ENCODE measurements at places on chromosomes 12 and 14. TPM values are rescaled to one million over a fixed set of nuclear protein-coding genes. Genes with fewer than 3 reads are reported as not detected.

Gene C12orf60
- total RNA-seq, result 1.3 TPM

Gene TMEM260
- 23.4 TPM for total RNA-seq

Gene OTUB2
- 0.60 TPM for total RNA-seq

Gene GPD1
- total RNA-seq, result 0.33 TPM

Gene DPF3
- total RNA-seq, result 3.8 TPM

- H3K36me3 ChIP-seq, result no peaks in the 10 kb centered on the region
- DNase-seq, result no peak
- H3K27me3 ChIP-seq, result no peaks in the 10 kb centered on the region
- H3K4me3 ChIP-seq, result no peak overlapping the region
- H3K4me1 ChIP-seq, result no peaks in the 10 kb centered on the region
- no peak overlapping the region for H3K27ac ChIP-seq
Measured at GRCh38 chr12:129862561-129863175, 41.2 kb downstream of the TMEM132D start.

GRCh38 chr12:99984271-99985128 is at the start of gene ANKS1B:
TSS of gene ANKS1B (minus strand) at chr12:99984936. CDS start at chr12:99984237, 699 bp downstream.
- DNase-seq, result peak; percentile 42
- peak within 1 kb of the TSS; percentile 71 for H3K4me3 ChIP-seq
- H3K27me3 ChIP-seq, result peaks cover 63% of the 10 kb centered on the region
- no peak within 1 kb of the TSS for H3K27ac ChIP-seq

DNA sequence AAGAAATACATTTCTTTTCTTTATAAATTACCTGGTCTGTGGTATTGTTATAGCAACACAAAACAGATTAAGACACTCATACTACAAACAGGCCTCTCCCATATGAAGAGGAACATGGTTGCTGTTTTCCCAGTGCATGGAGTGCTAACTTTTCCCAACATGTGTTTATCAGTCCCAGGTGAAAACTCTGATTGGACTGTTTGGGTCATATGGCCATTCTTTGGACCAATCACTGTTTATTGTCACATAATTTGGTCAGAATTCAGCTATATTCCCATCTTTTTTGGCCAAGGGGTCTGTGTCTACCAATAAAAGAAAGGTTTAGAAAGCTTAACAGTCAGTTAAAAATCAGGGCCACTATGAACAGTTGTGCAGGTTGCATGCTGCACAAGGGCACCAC is 35.4 kb upstream of the CCDC60 start:
- H3K27ac ChIP-seq, result no peak overlapping the region
- H3K4me1 ChIP-seq, result no peaks in the 10 kb centered on the region
- H3K27me3 ChIP-seq, result no peaks in the 10 kb centered on the region

DNA sequence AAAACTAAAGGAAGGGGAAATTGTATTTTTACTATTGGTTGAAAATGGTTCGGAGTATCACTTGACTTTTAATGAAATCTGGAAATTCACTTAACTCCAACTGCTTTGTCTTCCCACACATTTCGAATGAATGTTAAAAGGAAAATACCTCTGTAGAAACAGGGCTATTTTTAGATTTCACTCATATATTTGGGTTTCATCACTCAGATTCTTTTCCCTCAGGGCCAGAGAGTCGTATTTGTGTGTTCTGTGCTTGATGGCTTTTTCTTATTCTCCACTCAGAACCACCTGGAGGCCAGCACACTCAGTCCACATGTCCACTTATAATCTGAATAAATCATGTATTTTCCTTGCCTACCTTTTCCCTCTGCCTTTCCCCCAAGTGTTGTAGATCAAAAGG is 40.0 kb downstream of the DAAM1 start:
- H3K4me1 ChIP-seq, result peaks cover 10% of the 10 kb centered on the region
- no peak overlapping the region for H3K4me3 ChIP-seq
- peaks cover 3% of the 10 kb centered on the region for H3K36me3 ChIP-seq

- peaks cover 6% of the 10 kb centered on the region for H3K4me1 ChIP-seq
- H3K36me3 ChIP-seq, result no peaks in the 10 kb centered on the region
- peaks cover 2% of the 10 kb centered on the region for H3K27me3 ChIP-seq
- H3K4me3 ChIP-seq, result no peak overlapping the region
- no peak overlapping the region for H3K27ac ChIP-seq
- DNase-seq, result no peak
Measured at GRCh38 chr12:21296348-21296747, 38.4 kb downstream of the SLCO1A2 start.

DNA sequence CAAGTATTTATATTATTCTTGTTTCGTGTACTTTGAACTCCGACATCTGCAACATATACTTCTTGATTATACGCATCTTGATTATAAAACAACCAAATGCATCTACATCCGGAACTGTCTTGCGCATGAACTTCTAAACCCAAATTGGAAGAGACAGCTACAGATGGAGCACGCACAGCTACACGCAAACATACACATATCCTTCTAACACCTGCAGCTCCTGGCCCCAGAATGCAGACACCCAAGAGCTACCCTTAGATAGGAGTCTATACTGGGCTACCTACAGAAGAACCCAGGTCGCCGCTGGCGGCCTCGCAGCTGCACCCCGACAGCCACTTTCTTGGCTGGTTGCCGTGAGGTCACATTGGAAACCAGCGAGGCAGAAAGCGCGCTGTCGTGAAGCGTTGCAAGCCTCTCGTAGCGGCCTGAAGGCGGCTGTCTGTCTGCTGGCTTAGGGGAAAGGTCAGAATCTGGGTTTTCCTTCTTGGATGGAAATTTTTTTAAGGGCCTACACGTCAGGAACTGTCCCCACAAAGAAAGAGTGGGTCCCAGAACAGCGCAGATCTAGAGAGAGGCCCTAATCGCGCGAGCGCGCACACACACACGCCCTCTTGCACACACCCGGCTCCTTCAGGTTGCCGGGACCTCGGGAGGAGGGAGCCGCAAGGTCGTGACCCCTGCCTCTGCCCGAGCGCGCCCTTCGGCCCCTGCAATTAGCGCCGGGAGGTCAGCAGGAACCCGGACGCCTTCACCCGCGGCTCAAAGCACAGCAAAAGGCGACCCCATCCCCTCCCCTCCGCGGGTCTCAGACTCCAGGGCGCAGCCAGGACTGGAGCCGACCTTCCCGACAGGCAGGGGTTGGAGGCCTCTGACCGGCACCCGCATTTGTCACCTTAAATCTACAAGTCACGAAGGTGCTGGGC is 17.0 kb downstream of the TBX3 start:
- H3K4me1 ChIP-seq, result peaks cover 8% of the 10 kb centered on the region
- H3K36me3 ChIP-seq, result no peaks in the 10 kb centered on the region
- no peak overlapping the region for H3K4me3 ChIP-seq
- H3K27me3 ChIP-seq, result peaks cover 75% of the 10 kb centered on the region

- H3K4me3 ChIP-seq, result no peak overlapping the region
- no peak for DNase-seq
- H3K27me3 ChIP-seq, result no peaks in the 10 kb centered on the region
- no peaks in the 10 kb centered on the region for H3K4me1 ChIP-seq
Measured at GRCh38 chr14:55398679-55399078, 13.0 kb downstream of the ATG14 start.

DNA sequence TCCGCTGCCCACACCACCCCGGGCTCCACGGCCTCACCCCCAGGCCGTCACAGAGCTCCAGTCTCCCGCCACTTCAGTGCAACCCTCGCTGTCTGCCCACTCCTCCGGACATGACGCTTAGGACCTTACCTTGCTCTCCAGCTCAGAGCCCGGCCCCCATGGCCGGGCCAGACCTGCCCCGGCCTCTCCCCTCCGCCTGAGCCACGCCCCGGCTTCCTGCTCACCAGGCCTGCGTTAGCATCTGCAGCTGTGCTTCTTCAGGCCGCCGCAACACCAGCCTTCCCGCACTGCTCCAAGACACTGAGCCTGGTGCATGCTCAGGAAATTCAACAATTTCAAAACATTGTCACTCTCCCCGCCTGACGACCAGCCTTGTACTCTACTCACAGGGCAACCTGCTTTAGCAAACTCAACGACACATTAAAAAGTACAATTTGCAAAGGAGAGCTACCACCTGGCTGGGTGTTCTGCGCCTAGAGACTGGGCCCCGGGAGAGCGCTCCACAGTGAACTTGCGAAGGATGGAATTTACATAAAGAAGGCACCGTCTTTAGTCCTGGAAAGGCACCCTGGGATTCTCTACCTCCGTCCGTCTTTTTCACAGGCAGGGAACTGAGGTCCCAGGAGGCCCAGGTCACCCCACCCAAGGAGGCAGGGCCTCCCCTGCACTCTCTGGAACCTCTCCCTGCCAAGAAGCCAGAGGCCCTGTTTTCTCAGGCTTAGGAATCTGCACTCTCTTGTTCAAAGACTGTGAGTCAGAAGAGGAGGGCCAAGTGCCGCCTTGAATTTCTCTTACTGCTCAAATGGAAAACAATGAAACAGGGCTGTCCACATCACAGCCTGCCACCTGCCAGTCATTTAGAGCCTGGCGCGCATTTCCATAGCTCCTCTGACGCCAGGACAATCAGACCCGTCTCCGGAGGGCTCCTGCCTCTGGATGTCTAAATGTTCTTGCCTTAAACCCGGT is 51.3 kb downstream of the STX2 start:
- no peak for DNase-seq
- no peaks in the 10 kb centered on the region for H3K27me3 ChIP-seq
- no peaks in the 10 kb centered on the region for H3K4me1 ChIP-seq
- no peak overlapping the region for H3K4me3 ChIP-seq
- H3K36me3 ChIP-seq, result peaks cover 30% of the 10 kb centered on the region

DNA sequence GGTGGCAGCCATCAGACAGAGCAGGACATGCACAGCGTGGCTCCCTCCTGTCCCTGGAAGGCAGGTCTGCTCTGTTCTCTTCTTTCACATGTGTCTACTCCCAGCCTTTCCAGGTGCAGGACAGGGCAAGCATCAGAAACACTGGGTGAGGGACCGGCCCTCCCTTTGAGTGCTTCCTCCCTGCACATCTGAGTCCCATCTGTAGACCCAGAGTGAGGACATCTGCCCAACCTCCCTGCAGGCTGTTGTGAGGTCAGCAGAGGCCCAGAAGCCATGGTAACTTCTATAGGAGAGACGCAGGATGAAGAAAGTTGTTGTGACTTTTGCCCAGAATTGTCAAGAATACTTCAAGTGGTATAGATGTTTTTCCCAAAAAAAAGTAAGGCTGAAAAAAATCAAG is 282.7 kb downstream of the CACNA1C start:
- no peak for DNase-seq
- peaks cover 5% of the 10 kb centered on the region for H3K27me3 ChIP-seq
- no peak overlapping the region for H3K27ac ChIP-seq
- H3K4me3 ChIP-seq, result no peak overlapping the region
- no peaks in the 10 kb centered on the region for H3K36me3 ChIP-seq

GRCh38 chr12:106780010-106780631 is 5.6 kb downstream of the RIC8B start:
- H3K27me3 ChIP-seq, result no peaks in the 10 kb centered on the region
- H3K4me1 ChIP-seq, result peaks cover 17% of the 10 kb centered on the region
- H3K27ac ChIP-seq, result no peak overlapping the region

- H3K4me1 ChIP-seq, result no peaks in the 10 kb centered on the region
- no peaks in the 10 kb centered on the region for H3K36me3 ChIP-seq
- H3K4me3 ChIP-seq, result no peak overlapping the region
- peaks cover 6% of the 10 kb centered on the region for H3K27me3 ChIP-seq
- H3K27ac ChIP-seq, result no peak overlapping the region
Measured at GRCh38 chr14:62053188-62053587, 291.0 kb downstream of the SNAPC1 start.

- DNase-seq, result no peak
- H3K4me3 ChIP-seq, result peak overlapping the region; percentile 59
- H3K4me1 ChIP-seq, result peaks cover 37% of the 10 kb centered on the region
- no peaks in the 10 kb centered on the region for H3K27me3 ChIP-seq
Measured at GRCh38 chr12:25323581-25323982, 72.9 kb upstream of the KRAS start.

GRCh38 chr14:21258889-21259787 is 10.1 kb downstream of the HNRNPC start:
- H3K4me1 ChIP-seq, result peaks cover 65% of the 10 kb centered on the region
- DNase-seq, result no peak
- no peaks in the 10 kb centered on the region for H3K27me3 ChIP-seq
- peak overlapping the region; percentile 31 for H3K4me3 ChIP-seq
- H3K27ac ChIP-seq, result no peak overlapping the region

DNA sequence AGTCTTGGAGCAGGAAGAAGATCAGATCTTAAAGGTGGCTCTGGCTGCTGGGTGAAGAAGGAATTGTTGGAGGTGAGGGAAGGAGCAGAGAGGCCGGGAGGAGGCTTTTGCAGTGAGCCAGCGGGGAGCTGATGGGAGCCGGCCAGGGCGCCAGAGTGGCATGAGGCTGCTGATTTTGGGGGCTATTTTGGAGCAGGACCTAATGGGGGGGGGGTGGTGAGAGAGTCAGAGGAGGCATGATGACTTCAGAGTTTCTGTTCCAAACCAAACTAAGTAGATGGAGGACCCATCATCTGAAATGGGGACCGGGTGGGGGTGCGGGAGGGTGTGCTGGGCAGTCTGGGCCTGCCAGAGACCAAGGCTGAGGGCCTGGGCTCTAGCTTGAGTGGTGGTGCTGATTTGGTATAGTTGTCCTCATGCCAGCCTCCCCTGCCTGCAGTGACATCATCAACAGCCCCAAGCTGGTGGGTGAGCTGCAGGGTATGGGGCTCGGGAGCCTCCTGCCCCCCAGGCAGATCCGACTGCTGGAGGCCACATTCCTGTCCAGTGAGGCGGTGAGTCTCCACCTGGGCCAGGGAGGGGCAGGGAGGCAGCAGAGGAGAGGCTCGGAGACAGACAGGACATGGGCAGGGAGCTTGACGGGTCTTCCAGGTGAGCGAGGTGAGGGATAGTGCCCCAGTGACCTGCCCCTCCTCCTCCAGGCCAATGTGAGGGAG is 6.2 kb downstream of the TNFAIP2 start:
- H3K27ac ChIP-seq, result no peak overlapping the region
- peaks cover 2% of the 10 kb centered on the region for H3K27me3 ChIP-seq
- H3K4me1 ChIP-seq, result no peaks in the 10 kb centered on the region
- no peak for DNase-seq

All from activated naive CD8-positive, alpha-beta T cell treated with anti-CD3 and anti-CD28 coated beads, Interleukin-2, amount 10 ng/mL, durations not matched to agents 7 days and 5 days (primary cell).